Body of pancreas (tissue), 4 donors: ENCODE measurements at places on chromosomes 3 and 15. TPM values are rescaled to one million over a fixed set of nuclear protein-coding genes. Genes with fewer than 3 reads are reported as not detected.

The LOXL1 gene
- 14.5 TPM for total RNA-seq

The KY gene
- total RNA-seq = not detected

DNA sequence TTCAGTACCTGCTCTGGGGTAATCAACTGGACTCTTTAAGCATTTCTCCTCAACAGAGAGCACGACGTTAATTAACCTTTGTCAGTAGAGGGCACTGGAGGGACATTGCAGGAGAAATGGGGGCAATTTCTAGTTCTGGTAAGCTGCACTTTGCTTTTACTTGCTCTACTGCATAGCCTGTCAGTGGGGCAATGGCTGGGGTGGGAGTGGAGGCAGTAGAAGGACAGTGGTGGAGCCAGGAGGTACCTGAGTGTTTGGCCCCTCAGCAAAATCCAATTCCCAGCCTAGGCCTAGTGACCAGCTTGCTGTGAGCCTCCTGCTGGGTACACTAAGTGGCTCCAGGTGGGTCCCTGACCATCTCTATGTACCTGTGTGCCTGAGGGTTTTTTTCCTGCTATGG is 18.3 kb upstream of the MED12L start:
- no peak for DNase-seq
- no peak overlapping the region for H3K4me3 ChIP-seq
- no peaks in the 10 kb centered on the region for H3K36me3 ChIP-seq
- H3K4me1 ChIP-seq = no peaks in the 10 kb centered on the region

GRCh38 chr3:100205171-100205570 is 55.6 kb upstream of the TBC1D23 start:
- H3K4me1 ChIP-seq = no peaks in the 10 kb centered on the region
- H3K27ac ChIP-seq = no peak overlapping the region
- no peaks in the 10 kb centered on the region for H3K36me3 ChIP-seq
- DNase-seq = no peak

GRCh38 chr3:56957522-56957921 is 102.9 kb upstream of the SPATA12 start:
- DNase-seq = no peak
- H3K27me3 ChIP-seq = no peaks in the 10 kb centered on the region
- no peak overlapping the region for H3K4me3 ChIP-seq
- H3K4me1 ChIP-seq = no peaks in the 10 kb centered on the region
